ENCODE measurements at places on chromosomes 5 and 9.
A peak's percentile ranks its signal among the peaks of the same experiment; 100 is the strongest.

GRCh38 chr5:33978306-33978705 lies 6.2 kb downstream of the SLC45A2 start:
- no peak for DNase-seq

DNA sequence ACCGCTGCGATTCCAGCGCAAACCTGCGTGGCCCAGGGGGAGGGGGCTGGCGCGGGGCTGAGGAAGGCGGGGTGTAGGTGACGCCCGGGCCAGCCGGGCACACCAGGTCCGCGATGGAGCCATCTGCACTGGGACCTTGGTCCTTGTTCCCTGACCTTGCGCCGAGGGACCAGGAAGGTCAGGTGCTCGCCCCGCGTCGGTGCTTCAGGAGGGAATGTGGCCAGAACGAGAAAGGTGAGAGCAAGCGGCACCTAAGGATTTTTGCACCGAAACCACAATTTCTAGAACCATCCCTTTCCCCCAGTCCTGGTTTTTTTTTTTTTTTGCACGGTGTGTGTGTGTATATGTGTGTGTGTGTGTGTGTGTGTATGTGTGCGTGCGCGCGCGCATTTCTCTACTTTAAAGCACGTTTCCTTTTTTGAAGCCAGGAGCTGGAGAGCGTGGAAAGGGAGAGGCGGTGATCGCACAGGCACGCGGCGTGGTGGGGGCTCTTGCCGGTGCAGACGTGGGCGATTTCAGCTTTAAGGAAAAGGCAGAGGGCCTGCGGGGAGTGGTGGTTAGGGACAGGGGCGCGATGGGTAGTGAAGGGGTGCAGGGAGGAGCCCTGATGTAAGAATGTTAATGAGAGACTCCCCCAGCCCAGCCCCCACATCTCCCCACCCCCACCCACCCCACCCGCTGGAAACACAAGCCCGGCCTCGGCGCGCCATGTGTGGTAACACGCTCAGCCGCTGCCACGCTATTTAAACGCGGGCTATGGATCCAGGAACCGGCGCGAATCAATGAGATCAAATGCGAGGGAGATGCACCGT lies at the start of gene NPR3:
Gene NPR3 (plus strand): TSS at position 772 of the 812 bp plus-strand sequence. CDS start 456 bp downstream, outside the sequence.
- DNase-seq = peak; percentile 10

- DNase-seq = no peak
Observed at GRCh38 chr9:33750839-33751339, 44.5 kb upstream of the PRSS3 start.

DNA sequence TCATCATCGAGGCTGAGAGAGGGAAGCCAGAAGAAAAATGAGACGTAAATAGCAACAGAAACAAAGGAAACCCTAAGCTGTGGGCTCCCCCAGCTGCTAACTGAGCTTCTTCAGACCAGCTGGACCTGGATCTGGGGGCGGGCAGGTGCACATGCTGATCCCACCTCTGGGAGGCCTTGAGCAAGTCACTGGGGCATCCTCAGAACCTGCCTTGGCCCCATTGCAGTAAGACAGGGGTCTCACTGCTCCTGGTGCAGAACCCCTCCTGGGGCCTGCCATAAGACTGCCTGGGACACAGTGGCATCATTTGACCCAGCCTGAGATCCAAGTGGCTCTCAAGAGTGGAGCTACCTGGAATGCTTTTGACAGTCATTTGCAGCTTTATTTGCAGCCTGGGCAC lies 77.4 kb downstream of the PHF2 start:
- DNase-seq = no peak

DNA sequence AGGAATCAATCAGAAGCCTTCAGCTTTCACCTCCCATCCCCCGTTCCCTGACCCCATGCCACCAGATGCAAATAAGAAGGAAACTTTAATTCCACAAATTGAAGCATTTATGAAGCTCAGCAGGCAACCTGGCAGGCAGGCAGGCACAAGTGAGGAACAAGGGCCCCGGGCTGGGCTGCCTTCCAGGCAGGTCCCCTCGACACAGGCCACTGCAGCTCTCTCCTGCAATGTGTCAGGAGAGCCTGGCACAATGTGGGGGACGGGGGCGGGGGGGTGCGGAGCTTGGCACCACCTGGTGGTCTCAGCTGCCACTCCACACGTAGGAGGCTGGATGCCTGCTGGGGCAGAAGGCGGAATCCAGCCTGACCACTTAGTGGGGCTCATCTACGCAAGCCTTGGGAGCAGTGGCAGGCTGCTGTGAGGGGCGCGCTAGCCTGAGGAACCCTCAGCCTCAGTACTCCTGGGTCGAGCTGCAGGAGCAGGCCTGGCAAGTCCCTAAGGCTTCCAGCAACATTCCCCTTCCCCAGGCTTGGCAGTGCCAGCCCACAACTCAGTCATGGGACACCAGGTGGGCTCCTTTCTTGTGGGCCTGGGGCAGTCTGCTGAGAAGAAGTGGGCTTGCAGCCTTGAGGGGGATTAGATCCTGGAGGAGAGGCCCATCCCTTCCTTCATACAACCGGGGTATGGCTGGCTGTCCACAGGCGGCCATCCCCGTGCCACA lies 50.2 kb upstream of the KCNMB1 start:
- no peak for DNase-seq

- no peak for DNase-seq
Observed at GRCh38 chr9:127938298-127938690, 640 bp upstream of the DPM2 start.

DNA sequence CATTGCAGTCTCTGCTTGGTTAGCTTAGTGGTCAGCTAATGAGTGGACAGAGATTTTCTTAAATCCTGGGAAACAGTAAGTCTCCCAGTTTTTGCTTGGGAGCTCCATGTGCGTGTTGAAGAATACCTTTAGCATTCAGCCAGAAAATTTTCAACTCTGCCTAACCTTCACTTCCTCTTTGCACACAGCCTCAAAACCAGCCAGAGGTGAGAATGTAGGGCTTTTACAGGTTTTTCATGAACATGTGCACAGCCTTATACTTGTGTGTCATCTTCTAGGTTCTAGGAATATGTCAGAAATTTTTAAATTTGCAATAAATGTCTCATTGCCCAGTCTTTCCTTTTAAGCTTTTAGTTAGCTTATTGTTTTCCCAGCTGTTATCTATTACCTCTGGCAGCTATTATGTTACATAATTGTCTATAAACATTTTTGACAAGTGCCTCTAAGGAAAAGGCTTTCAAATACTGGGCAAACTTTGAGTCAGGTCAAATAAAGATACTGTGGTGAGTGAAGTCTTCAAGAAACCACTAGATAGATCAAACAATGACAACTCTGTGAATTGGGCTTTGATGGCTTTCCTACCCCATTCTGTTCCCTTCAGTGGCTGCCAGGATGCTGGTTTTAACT lies 12.7 kb downstream of the ADGRV1 start:
- DNase-seq = no peak

- no peak for DNase-seq
Observed at GRCh38 chr5:132006331-132007120, 4.9 kb downstream of the ACSL6 start.

- no peak for DNase-seq
Observed at GRCh38 chr5:152474961-152475360, 69.9 kb upstream of the NMUR2 start.

- no peak for DNase-seq
Observed at GRCh38 chr9:121453232-121453892, 46.3 kb downstream of the GGTA1 start.

DNA sequence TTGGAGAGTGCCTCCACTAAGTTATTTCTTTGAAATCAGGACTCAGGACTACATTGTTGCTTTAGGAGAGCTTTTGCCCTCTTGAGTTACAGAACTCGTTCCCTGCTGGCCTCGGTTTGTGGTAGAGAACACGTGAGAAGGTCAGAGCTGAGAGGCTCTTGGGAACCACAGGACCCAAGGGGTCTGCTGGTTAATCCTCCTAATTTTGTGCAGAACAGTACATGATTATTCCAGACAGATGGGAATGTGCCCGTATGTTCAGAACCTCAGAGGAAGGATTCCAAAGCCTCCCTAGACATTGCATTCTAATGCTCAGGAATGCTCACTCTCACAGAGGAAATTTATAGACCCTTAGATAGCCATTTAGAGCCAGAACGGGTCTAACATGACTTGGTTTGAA lies 25.2 kb upstream of the BASP1 start:
- DNase-seq = no peak

DNA sequence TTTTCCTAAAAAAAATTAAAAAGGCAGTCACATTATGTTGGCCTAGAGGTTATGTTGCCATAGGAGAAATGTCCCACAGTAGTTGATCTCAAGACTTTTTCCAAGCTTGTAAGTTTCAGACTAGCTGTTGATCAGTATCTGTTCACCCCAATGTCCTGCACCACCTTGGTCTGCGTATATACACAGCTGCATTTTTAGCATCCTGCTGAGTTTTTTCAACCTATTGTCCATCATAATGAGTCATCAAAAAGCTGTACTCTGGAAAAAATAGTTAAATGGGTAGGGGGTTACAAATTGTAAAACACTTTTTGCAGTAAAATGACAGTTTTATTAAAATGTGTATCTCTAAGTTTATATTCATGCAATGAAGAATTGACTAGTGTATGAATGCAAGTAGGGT lies 53.2 kb upstream of the TMEM171 start:
- no peak for DNase-seq

- no peak for DNase-seq
Observed at GRCh38 chr5:89728750-89729149, 680.8 kb downstream of the CETN3 start.
